ENCODE measurements at places on chromosomes 4 and X. TPM values are rescaled to one million over a fixed set of nuclear protein-coding genes. Genes with fewer than 3 reads are reported as not detected.

DNA sequence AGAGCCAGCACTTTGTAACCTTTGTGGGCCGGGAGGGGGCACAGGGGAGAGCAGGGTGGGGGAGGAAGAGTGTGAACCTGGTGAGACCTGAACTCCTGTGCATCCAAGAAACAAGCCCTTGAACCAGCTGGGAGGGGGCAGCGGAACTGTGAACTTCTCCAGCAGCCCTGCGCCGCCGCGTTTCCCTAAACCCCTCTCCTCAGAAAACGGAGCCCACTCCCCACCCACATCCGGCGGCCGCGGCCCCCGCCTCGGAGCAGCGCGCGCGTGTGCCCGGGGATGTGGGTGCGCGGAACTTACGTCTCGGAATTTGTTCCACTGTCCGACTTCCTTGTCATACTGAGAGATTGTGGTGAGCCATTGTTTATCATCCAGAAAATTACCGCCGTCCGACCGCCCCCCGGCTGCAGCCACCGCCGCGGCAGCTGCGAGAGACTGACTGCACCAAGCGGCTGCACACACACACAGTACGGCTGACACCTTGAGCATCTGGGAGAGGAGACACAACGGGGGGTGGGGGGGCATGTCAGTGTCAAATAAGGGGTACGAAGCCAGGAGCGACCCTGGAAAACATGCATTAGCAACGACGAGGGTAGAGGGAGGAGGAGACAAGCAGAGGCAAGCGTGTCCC, 494 bp downstream of the SPOCK3 start:
- H3K36me3 ChIP-seq: no peaks in the 10 kb centered on the region
- no peak overlapping the region for H3K27ac ChIP-seq
- peak; percentile 28 for DNase-seq
- peaks cover 4% of the 10 kb centered on the region for H3K4me1 ChIP-seq

Gene AMMECR1
- total RNA-seq: 33.3 TPM

DNA sequence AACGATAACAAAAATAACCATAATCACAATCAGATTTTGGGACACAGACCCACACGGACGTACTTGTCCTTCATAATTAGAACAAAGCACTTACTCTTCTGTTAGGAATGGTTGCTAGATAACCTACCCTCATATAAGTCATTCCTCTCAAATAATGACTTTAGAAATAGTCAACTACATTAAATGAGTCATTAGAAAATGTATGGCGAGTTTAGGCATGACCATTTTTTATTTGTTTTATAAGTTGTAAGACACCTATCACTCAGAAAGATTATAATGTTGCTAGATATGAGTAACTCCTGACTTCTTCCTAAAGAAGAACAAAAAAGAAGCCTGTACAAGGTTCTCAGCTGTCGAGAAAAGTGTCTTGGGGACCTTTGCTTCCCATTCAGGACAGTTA, 1637.5 kb upstream of the PCDH7 start:
- DNase-seq: no peak
- H3K36me3 ChIP-seq: no peaks in the 10 kb centered on the region
- H3K27me3 ChIP-seq: no peaks in the 10 kb centered on the region

GRCh38 chr4:86934147-86934770, 552 bp upstream of the AFF1 start:
- H3K36me3 ChIP-seq: no peaks in the 10 kb centered on the region
- H3K4me1 ChIP-seq: peaks cover 6% of the 10 kb centered on the region
- peak overlapping the region; percentile 86 for H3K4me3 ChIP-seq
- no peak for DNase-seq
- H3K27me3 ChIP-seq: no peaks in the 10 kb centered on the region

GRCh38 chr4:166144607-166145006, 271.6 kb downstream of the TLL1 start:
- no peak overlapping the region for H3K4me3 ChIP-seq
- H3K4me1 ChIP-seq: no peaks in the 10 kb centered on the region
- no peak for DNase-seq

GRCh38 chrX:115896362-115896761, 274.2 kb upstream of the AGTR2 start:
- no peak for DNase-seq
- H3K4me1 ChIP-seq: no peaks in the 10 kb centered on the region
- H3K27me3 ChIP-seq: no peaks in the 10 kb centered on the region
- H3K4me3 ChIP-seq: no peak overlapping the region
- no peak overlapping the region for H3K27ac ChIP-seq

DNA sequence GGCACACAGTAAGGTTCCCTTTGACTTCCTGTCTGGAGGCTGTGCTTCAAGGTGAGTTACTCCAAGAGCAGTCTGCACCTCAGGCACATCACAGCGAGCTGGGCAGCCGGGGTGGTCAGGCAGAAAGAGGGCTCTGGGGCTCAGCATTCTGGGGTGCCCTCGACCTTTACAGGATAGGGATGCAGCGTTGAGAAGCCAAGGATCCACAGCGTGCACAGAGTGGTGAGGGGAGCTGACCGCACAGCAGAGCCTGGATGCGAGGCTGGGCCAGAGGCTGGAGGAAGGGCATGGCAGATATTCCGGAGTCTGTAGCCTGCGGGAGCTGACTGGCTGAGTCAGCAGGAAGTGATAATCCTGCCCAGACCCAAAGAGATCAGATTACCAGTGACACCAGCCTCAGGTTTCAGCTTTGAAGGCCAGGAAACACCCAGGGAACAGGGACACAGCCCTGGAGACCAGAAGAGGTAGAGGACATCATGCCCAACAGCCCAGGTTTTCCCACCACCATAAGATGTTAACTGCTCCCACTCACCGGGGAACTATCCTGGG, 38.4 kb upstream of the PDLIM3 start:
- no peaks in the 10 kb centered on the region for H3K36me3 ChIP-seq
- peaks cover 12% of the 10 kb centered on the region for H3K4me1 ChIP-seq
- peak overlapping the region; percentile 47 for H3K27ac ChIP-seq
- DNase-seq: peak; percentile 47
- no peaks in the 10 kb centered on the region for H3K27me3 ChIP-seq

Gene KIAA0232
- 38.4 TPM for total RNA-seq

- H3K27ac ChIP-seq: no peak overlapping the region
- H3K36me3 ChIP-seq: no peaks in the 10 kb centered on the region
These were observed 71.3 kb upstream of the VBP1 start for GRCh38 chrX:155144926-155145325.

Gene MAMLD1
- 2.2 TPM for total RNA-seq

DNA sequence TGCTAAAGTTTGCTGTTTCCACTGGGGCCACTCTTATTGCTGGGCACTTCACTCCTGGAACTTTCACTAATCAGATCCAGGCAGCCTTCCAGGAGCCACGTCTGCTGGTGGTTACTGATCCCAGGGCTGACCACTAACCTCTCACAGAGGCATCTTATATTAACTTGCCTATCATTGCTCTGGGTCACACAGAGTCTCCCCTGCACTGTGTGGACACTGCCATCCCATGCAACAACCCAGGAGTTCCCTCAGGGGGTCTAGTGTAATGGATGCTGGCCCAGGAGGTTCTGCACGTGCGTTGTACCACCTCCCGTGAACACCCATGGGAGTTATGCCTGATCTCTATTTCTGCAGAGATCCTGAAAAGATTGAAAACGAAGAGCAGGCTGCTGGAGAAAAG, 41.8 kb upstream of the IQSEC2 start:
- H3K4me3 ChIP-seq: no peak overlapping the region
- DNase-seq: no peak
- no peaks in the 10 kb centered on the region for H3K4me1 ChIP-seq
- H3K36me3 ChIP-seq: no peaks in the 10 kb centered on the region

Data from hepatocyte (in vitro differentiated cells).